ENCODE measurements at places on chromosomes 16 and 17. TPM values are rescaled to one million over a fixed set of nuclear protein-coding genes. Genes with fewer than 3 reads are reported as not detected.

GRCh38 chr17:47197821-47198220, 8.7 kb upstream of the CDC27 start:
- DNase-seq = no peak

- no peak for DNase-seq
Measured at GRCh38 chr16:30659507-30660423, 1.5 kb downstream of the FBRS start.

DNA sequence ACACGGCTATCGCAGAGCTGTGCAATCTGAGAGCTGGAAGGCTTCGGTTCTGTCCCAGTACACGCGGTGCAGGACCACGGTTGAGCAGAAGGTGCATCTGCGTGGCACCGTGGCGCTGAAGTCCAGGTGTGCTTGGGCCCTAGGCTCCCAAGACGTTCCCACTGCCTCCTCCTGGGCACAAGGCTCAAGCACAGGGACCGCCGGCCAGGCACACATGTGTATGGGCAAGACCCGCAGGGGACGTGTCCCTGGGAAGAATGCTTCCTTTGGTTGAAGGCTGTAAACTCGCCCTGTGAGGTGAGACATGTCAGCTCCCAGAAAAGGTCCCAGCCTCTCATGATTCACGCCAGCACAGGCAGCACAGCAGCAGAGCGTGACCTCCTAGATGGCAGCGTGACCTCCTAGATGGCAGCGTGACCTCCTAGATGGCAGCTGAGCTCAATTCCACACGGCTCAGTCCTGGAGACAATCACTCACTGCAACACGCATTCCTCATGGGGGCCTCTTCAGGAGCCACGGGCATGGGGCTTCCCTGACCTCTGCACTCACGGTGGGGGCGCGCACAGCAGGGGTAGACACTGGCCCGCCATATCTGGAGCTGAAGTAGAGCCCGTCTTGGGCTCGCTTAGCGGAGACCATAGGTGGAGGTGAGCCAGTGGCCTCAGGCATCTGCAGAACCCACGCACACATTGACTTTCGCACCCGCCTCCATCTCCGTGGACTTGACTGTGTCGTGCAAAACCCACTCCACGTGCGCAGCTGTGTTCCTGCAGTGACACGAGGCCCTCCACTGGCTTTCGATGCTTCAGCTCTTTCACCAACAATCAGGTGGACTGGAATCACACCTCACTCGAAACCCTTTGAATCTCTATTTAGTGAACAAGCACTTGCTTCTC, 85.0 kb upstream of the CHMP6 start:
- no peak for DNase-seq

DNA sequence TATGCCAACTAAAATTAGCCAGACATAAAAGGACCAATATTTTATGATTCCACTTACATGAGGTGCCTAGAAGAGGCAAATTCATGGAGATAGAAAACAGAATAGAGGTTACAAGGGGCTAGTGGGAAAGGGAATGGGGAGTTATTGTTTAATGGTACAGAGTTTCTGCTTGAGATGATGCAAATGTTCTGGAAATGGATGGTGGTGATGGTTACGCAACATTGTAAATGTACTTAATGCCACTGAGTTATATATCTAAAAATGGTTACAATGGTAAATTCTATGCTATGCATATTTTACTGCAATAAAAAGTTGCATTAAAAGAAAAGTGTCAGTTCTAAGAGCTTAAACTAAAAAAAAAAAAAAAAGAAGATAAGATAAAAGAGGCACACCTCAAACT, 17.9 kb downstream of the MT1X start:
- no peak for DNase-seq

DNA sequence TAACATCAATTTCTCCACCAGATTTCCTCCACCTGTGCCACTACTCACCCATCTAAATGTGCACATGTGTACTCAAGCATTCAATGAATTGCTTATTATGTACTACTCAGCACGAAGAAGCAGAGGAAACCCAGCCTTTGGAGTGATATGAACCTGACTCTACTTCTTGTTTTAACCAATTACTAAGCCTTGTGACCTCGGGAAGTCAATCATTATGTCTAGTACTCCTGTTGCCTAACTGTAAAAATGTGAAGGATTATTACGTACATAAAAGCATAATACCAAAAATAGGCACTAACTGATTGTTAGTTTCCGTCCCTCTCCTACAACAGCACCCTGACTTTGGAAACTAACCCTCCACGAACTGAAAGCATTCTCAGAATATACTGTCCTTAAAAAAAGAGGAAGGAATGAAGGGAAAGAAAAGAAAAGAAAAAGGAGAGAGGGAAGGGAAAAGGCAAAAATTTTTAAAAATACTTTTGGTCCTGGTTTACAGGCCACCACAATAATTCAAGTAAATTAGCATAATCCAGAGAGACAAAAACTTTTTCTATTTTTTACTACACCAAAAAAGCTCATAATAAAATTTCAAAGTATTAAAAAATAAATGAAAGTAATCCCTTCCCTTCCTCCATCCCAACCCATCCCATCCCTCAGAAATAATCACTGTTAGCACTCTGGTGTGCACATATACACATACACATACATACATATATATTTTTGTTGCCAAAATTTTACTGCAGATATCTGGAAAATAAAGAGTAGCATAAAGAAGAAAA, 53.6 kb downstream of the KANSL1 start:
- DNase-seq = no peak

- no peak for DNase-seq
Measured at GRCh38 chr17:62987136-62987535, 21.1 kb downstream of the TANC2 start.

GRCh38 chr16:75590920-75591843, 25.0 kb downstream of the GABARAPL2 start:
- DNase-seq = peak; percentile 87

DNA sequence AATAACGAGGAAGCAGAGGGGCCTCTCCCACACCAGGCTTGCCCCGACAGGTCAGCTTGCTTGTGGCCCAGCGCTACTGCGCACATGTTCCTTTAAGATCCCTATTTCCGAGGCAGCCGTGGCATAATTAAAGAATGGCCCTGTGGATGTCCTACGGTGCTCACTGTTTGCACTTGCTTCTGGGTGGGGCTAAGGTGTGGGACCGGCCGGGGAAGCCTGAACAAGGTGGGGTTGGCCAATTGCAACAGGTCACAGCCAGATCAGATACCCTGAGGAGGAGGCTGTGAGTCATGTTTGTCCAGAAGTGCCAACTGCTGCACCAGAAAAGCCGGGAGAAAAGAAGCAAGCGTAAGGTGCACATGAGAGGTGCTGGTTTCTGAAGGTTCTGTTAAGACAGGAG, 158.5 kb upstream of the CACNG5 start:
- DNase-seq = no peak

GRCh38 chr17:35786941-35787432, 8.5 kb downstream of the MMP28 start:
- DNase-seq = no peak

- DNase-seq = no peak
Measured at GRCh38 chr16:19704321-19705145, 13.5 kb downstream of the KNOP1 start.

The TMEM98 gene
- 71.0 TPM for total RNA-seq

The ESRP2 gene
- 22.9 TPM for total RNA-seq
